A549 treated with dexamethasone at 1 μM for 4 hours (cell line): ENCODE measurements at places on chromosomes 1 and 21. TPM values are rescaled to one million over a fixed set of nuclear protein-coding genes. Genes with fewer than 3 reads are reported as not detected.

The TCP10L gene
- total RNA-seq: 0.37 to 0.75 TPM (median 0.59 TPM) in 5 replicates

The EXOC8 gene
- 9.2 to 11.8 TPM (median 9.8 TPM) in 5 replicates for total RNA-seq

The SELENBP1 gene
- 6.2 to 7.8 TPM (median 6.6 TPM) in 5 replicates for total RNA-seq

The AJAP1 gene
- total RNA-seq: not detected in 5 replicates

The TM2D1 gene
- 23.1 to 31.0 TPM (median 25.2 TPM) in 5 replicates for total RNA-seq

The ELAPOR1 gene
- total RNA-seq: 0.26 to 0.75 TPM (median 0.33 TPM) in 5 replicates

The BRWD1 gene
- total RNA-seq: 6.9 to 11.1 TPM (median 9.6 TPM) in 5 replicates

The PLA2G2A gene
- total RNA-seq: not detected in 5 replicates

The CACNA1E gene
- total RNA-seq: under 0.01 to 0.01 TPM (median 0.01 TPM) in 3 of 5 replicates, not detected in the others

The DISP3 gene
- total RNA-seq: 0.41 to 0.78 TPM (median 0.69 TPM) in 5 replicates

The PRELP gene
- 0.01 to 0.04 TPM (median 0.01 TPM) in 3 of 5 replicates, not detected in the others for total RNA-seq
